ENCODE measurements at places on chromosomes 7 and 10.

GRCh38 chr10:88477343-88478085 lies 105.6 kb downstream of the RNLS start:
- DNase-seq, result no peak

DNA sequence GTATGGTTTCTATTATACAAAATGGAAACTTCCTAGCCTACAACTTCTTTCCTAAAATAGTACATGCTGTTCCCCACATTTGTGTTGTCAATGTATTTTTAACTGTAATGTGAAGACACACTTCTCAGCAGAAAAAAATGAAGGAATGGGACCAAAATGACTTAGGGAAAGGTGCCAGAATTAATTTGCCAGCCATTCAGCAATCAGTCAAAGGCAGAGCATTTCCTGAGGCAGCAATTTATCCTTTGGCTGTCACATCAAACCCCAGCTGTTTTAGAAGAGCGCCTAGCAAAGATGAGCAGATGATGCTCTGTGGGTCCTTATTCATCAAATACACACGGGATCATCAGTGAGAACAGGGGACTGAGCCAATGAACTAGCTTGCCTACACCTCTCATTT lies 592.5 kb downstream of the KCNMA1 start:
- DNase-seq, result peak; percentile 55

DNA sequence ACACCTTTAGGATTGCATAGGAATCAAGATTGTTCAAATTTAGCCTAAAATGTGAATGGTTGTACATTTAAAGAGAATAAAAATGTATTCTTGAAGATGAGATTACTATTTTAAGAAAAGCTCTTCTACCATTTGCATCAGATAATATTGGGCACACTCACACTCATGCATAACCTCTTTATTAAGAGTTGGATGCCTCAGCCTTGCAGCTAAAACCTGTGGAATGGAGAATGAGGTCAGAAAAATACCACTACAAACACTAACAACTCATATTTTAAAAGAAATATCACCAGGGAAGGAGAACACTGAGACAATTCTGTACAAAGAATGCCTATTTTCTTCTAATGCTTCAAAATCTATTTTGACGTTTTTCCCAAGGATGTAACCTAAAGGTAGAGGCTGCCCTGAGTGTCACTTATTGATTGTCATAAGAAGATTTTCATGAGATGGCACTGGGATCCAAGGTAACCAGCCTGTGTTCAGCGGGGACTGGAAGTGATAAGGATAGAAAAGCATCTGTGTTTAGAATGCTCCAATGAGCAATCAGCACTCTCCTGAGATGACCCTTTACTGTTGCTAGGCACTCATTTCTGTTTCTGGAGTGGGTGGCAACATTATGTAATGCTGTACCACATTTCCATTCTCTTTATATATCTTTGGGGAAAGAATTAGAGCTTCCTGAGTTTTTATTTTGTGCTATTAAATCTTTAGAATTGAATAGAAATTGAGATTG lies 26.6 kb downstream of the REEP3 start:
- DNase-seq, result peak; percentile 19

DNA sequence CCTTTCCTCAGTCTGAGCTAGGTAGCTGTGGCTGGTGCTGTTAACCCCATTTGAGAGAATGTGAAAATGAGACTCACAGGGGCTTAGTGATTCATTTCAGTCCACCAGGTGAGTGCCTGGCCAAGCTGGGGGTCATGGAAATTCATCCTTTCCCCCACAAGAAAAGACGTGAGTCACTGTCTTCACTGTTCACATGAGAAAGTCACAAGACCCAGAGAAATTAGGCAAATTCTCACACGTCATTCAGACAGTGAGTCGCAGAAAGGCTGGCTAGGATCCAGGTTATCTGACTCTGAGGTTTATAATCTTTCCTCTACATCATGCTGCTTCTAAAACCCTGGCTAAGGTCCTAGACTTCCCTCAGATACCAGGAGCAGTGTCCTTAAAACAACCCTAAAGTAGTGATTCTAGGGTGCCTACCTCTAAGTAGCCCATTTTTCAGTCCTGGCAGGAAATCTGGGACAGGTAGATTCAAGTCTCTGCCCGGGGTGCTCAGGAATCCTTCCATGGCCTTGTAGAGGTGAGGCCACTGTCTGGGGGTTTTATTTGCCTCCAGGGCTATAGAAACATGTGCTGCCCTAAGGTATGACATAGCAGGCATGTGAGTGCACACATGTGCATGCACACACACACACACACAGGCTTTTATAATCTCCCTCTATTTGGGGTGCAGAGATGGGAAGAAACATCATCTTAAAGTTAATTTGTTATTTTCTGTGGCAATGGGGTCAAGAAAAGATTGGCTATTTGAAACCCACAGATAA lies 427.9 kb upstream of the CELF2 start:
- no peak for DNase-seq

DNA sequence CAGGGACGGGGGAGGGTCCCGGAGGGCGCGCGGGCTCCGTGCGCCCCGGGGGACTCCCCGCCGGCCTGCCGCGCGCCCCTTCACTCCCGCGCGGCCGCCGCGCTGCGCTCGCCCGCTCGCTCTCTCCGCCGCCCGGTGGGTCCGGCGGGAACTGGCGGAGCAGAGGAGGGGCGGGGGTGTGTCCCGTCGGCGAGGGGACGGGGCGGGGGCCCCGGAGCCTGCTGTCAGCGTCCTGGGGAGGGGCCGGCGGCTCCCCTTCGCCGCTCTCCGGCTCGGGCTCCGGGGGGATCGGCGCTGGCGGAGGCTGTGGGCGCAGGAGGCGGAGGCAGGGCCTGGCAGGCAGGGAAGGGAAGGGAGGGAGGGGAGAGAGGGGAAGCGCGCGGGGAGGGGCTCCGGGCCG lies at the start of gene SH3PXD2A:
TSS of gene SH3PXD2A (minus strand) at position 153 of the 400 bp plus-strand sequence. CDS start 310 bp downstream, outside the sequence.
- DNase-seq, result peak; percentile 54

GRCh38 chr7:44977304-44977958 lies 1.4 kb downstream of the MYO1G start:
- no peak for DNase-seq

- DNase-seq, result peak; percentile 11
These were observed 229.3 kb downstream of the IMMP2L start for GRCh38 chr7:111333010-111333409.

DNA sequence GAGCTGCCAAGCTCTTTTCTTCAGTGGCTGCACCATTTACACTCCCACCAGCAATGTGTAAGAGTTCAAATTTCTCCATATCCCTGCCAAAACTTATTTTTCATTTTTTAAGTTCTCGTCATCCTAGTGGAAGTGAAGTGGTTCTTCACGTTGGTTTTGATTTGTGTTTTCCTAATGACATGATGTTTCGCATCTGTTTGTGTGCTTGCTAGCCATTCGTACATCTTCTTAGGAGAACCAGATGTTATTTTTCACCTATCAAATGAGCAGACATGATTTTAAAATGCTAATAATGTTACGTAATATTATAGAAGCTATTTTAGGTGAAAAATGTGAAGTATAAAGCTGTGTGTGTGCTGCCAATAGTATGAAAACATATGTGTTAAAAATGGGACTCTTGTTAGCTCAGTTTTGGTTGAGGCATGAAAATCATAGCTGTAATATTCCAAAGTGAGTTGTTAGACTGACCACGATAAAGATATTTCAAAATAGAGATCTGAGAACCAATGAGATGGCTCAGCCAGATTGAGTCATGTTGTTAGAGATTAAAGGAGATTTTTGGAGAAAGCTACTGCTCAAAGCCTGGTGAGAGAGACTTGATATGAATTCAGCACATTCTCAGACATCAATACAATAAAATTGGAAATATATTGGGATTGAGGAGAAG lies 25.9 kb upstream of the GALNT11 start:
- no peak for DNase-seq

DNA sequence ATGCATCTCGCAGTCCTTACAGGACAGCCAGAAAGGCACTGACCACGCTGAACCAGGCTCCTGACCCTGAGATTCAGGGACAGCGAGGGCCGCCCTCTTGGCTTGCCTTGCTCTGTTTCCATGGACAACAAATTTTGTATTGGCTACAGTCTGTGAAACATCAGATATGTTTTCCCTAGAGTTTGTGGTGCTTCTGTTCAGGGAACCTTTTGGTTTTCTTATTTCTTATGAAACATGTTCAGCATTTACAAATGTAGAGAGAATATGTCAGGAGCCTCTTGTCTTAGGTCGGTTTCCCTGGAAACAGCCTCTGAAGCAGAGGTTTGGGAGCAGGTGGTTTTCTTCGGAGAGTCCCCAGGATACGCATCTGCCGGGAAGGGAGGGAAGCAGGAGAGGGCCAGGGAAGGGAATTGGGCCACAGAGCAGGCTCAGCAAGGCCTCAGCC lies 260.1 kb downstream of the CCDC3 start:
- DNase-seq, result peak; percentile 31

DNA sequence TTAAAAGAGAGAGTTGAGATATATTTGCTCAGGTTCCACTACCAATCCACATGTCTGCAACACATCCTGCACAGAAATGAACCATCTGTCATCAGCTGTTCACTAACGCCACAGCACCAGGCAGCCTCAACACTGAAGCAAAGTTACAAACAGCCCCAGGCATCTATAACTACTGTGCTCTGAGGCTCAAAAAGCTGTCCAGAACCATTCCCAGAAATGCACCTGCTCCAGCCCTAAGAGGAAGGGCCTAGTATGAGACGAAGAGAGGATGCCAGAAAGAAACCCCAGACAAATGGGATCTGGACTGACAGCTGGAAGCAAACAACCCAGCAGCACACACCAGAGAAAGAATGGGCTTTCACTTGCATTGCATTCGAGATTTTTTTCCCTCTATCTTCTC lies 159.3 kb downstream of the ELMO1 start:
- DNase-seq, result no peak

- DNase-seq, result no peak
These were observed 122.7 kb downstream of the ARHGAP22 start for GRCh38 chr10:48482207-48482606.

GRCh38 chr7:86025807-86026206 lies 617.9 kb upstream of the GRM3 start:
- no peak for DNase-seq

GRCh38 chr10:103086799-103087198 lies 106.3 kb downstream of the NT5C2 start:
- no peak for DNase-seq

DNA sequence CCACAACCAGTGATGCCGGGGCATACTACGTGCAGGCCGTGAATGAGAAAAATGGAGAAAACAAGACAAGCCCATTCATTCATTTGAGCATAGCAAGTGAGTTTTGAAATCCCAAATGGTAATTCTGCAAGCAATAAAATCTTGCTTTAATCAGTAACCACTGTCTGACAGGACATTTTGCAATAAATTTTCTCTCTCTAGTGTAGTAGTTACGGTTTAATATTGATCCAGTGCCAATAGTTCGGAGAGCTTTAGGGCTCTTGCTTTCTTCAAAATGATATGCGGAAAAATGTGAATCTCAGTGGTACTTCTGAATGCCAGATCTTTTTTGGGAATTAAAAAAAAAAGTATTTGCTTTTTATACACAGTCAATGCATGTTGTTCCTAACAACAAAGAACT lies 520.4 kb downstream of the SDK1 start:
- no peak for DNase-seq

DNA sequence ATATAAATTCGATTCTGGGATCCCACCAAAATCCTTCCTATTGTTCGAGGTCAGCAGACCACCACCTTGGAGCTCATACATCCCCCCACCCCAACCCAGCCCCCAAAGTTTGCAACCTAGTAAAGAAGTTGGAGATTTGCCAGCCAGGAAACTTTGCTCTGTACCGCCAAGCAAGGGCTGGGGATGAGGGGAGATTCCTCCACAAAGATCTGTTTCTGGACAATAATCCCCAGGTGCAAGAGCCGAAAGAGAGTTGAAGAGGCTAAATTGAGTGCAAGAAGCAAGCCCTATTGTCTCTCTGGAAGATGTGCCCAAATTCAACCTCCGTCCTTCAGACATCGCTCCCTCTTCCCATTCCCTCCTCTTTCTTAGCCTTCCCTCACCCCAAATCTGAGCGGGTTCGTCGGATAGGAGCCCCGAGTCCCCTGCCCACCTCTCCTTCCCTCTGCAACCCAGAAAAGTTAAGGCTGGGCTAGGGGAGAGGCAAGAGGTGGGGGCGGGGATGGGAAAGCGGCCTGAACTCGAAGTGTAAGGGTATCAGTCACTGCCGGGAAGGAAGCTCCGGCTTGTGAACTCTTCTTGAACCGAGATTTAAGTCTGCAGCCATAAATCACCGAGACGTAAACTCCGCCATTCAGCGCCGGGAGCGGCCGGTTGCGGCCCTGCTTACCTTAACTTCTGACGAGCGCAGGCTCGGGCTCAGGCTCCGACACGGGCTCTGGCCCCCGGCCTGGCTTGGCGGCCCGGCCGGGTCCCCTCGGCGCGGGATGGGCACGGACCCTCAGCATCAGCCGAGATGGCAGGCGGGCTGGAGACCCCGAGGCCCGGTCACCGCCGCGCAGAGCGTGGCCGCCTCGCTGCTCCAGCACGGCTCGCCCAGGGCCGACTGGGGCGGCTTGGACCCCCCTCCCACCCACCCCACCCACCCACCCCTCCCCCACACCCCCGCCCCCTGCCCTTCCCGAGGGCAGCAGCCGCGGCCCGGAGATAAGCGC lies 10.8 kb upstream of the HOXA2 start:
- DNase-seq, result peak; percentile 33

- DNase-seq, result no peak
These were observed 202.5 kb downstream of the REEP3 start for GRCh38 chr10:63723741-63724140.

- peak; percentile 43 for DNase-seq
These were observed 29.8 kb downstream of the UBE2D4 start for GRCh38 chr7:43956027-43956426.

Measured in NCI-H146 (cell line).